ENCODE measurements at places on chromosomes 2 and 18.

DNA sequence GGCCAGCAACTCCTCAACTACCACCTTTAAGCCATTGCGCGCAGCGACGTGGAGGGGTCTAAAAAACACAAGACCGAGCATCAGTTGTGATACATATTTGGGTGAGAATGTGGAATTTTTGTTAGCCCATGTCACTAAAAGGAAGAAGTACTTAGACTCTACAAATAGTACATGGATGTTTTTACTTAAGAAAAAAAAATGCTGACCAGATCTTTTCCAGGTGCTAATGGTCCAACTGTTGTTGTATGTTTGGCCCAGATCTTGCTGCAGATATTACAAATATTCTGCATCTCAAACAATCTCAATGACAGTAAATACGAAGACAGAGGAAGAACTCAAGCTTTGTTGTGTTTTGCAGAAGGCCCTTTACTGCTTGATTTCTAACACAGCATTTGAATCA, 67.1 kb upstream of the PGAP1 start:
- DNase-seq: no peak

- no peak for DNase-seq
These were observed 123.5 kb downstream of the MBD2 start for GRCh38 chr18:54100920-54101470.

DNA sequence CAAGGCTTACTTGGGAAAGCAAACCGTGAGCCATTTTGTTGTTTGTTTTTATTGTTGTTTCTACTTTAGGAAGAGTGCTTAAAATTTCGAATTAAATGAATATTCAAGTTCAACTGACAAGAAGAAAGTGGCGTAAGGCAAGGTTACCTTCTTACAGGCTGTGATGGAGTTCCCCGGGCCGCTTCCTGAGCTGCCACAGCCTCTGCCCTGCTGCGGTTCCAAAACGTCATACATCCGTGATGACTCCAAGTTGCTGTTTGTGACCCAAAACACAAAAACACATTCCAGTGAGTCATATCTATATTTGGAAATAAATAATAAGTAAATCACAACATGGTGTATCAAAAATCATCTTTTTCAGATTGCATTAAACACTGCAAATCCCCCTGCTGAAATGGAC, 49.7 kb downstream of the SPHKAP start:
- DNase-seq: no peak

GRCh38 chr2:159658881-159659873, 42.8 kb upstream of the BAZ2B start:
- no peak for DNase-seq

Data from NCI-H1105 (cell line).